ENCODE measurements at places on chromosomes 5 and 9. TPM values are rescaled to one million over a fixed set of nuclear protein-coding genes. Genes with fewer than 3 reads are reported as not detected.
A peak's percentile ranks its signal among the peaks of the same experiment; 100 is the strongest.

Gene SLC6A3
- not detected for total RNA-seq

DNA sequence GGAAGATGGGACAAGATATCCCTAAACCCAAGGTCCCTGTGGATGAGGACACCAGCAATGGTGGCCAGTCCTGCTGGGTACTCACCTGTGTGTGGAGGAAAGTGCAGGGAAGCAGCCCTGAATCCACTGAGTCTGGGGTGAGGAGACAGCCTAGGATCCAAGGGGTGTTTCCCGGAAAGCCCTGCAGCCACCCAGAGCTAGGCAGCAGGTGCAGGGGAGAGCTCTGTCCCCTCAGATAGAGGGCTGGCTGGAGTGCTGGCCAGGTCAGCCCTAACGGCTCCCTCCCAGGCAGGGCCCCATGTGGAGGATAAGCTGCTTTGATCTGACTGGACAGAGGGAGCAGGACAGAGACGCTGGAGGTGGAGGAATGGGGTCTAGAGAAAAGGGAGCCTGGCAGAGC is 344.7 kb upstream of the IRX4 start:
- H3K36me3 ChIP-seq, result no peaks in the 10 kb centered on the region
- H3K4me3 ChIP-seq, result no peak overlapping the region
- H3K27me3 ChIP-seq, result 0 out of 2 replicates have a peak, but pooled peaks cover 3% of the 10 kb centered on the region
- H3K27ac ChIP-seq, result no peak overlapping the region
- no peak for DNase-seq

GRCh38 chr9:97577051-97577450 is 56.1 kb downstream of the TSTD2 start:
- no peak overlapping the region for H3K4me3 ChIP-seq
- peaks cover 3% of the 10 kb centered on the region for H3K4me1 ChIP-seq
- H3K27ac ChIP-seq, result no peak overlapping the region
- H3K27me3 ChIP-seq, result no peaks in the 10 kb centered on the region

- H3K27ac ChIP-seq, result no peak overlapping the region
- no peak overlapping the region for H3K4me3 ChIP-seq
- DNase-seq, result peak; percentile 27
- no peaks in the 10 kb centered on the region for H3K36me3 ChIP-seq
- peaks cover 9% of the 10 kb centered on the region for H3K4me1 ChIP-seq
- no peaks in the 10 kb centered on the region for H3K27me3 ChIP-seq
These were observed 55.1 kb downstream of the C9orf152 start for GRCh38 chr9:110152704-110153374.

DNA sequence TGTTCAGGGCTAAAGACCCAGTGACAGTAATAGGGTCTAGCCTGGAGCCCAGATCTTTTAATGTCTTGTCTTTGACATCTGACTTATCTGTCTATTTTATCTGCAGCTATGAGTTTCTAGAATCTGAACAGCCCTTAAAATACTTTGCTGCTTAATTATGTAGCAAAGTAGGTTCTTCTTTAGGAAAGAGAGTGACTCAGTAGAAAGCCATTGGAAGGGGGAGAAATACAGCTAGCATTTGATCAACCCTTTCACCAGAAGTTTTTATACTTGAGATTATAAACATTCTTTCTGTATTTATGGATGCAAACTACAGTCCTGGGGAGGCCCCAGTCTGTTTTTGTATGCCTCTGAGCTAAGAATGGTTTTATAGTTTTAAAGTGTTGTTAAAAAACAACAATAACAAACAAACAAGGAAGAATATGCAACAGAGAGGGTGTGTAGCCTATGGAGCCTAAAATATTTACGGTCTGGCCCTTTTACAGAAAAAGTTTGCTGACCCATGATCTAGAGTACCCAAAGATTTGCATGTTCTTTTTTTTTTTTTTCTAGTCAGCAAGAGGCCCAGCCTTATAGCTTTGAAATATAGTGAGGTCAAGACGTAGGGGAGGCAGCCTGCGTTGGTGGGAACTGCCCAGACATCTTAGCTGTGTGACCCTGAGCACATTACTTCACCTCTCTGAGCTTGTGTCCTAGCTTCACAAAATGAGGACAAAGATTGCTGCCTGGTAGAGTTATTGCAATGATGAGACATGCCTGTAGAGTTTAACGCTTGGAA is 9.7 kb downstream of the GSN start:
- no peak for DNase-seq
- H3K4me3 ChIP-seq, result peak overlapping the region; percentile 43
- no peaks in the 10 kb centered on the region for H3K36me3 ChIP-seq
- peaks cover 53% of the 10 kb centered on the region for H3K4me1 ChIP-seq
- H3K27me3 ChIP-seq, result no peaks in the 10 kb centered on the region

GRCh38 chr5:165258197-165258771 is 1752.9 kb downstream of the MAT2B start:
- no peaks in the 10 kb centered on the region for H3K4me1 ChIP-seq
- no peaks in the 10 kb centered on the region for H3K27me3 ChIP-seq
- no peak overlapping the region for H3K4me3 ChIP-seq
- no peak for DNase-seq
